ENCODE measurements at places on chromosomes 7 and 10.
A peak's percentile ranks its signal among the peaks of the same experiment; 100 is the strongest.

- no peak for DNase-seq
Measured at GRCh38 chr7:108406222-108406890, 49.9 kb downstream of the NRCAM start.

- DNase-seq = no peak
Measured at GRCh38 chr10:104643303-104643663, 2.2 kb downstream of the SORCS3 start.

- DNase-seq = no peak
Measured at GRCh38 chr10:127536972-127537760, 11.9 kb upstream of the NPS start.

DNA sequence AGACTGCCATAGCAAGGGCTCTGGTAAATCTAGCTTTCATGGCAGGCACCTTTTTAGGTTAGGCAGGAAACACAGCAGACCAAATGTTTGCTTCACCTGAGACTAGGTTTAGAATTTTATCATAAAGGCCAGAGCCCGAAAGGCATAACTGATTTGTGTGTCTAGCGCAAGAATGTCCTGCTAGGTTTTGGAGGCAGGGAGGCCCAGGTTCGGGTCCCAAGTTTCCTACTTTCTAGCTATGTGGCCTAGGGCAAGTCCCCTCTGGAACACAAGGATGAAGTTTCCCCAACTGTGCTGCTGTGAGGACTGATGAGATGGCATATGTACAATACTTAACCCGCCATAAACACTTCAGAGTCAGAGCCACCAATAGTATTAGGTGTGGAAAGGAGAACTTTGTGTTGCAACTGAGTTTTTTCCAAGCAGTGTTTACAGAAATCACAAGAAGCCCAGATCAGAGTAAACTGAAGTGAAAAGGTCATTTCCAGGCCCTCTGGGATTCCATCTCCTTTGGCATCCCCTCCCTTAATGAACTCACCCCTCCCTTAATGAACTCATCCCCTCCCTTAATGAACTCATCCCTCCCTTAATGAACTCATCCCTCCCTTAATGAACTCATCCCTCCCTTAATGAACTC is 244.9 kb downstream of the SKAP2 start:
- DNase-seq = peak; percentile 20

DNA sequence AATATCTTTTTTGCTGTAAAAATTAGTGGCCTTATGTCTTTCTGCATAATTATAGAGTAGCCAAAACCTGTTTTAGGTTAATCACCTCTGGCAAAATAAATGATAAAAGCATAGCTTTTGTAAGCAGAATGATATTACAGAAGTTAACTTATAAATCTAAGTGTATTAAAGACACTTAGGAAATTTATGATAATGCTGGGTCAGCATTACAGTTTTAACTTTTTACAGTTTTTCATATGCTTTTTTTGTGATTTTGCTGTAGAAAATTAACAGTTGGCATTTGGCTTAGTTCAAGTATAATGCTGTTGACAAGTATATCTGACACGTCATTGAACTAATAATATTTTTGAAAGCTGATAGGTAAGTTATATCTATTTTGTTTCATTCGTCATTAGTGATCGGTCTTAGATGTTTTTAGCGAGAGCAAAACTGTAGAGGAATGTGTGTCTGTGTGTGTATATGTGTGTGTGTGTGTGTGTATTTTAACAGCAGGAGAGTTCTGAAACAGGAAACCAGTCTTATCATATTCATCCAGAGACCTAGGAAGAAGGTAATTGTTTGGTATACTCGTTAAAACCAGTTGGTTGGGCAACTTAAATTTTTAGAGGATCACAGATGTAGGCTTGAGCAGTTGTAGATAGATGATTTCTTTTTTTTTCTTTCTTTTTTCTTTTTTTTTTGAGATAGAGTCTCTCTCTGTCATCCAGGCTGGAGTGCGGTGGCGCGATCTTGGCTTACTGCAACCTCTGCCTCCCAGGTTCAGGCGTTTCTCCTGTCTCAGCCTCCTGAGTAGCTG is 15.4 kb downstream of the PTEN start:
- no peak for DNase-seq

DNA sequence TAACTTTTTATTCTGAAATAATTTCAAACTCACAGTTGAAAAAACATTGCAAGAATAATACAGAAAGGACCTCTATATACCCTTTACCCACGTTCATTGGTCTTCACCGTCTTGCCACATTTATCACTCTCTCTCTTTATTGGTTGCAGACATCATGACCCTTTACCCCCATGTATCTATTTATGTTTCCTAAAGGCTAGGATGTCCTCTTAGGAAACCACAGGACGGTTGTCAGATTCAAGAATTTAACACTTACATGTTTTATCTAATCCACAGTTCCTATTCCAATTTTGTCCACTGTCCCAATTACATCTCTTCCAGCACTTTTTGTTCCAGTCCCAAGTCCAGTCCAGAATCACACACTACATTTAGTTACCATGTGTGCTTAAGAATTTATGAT is 67.6 kb upstream of the FGFR2 start:
- no peak for DNase-seq

DNA sequence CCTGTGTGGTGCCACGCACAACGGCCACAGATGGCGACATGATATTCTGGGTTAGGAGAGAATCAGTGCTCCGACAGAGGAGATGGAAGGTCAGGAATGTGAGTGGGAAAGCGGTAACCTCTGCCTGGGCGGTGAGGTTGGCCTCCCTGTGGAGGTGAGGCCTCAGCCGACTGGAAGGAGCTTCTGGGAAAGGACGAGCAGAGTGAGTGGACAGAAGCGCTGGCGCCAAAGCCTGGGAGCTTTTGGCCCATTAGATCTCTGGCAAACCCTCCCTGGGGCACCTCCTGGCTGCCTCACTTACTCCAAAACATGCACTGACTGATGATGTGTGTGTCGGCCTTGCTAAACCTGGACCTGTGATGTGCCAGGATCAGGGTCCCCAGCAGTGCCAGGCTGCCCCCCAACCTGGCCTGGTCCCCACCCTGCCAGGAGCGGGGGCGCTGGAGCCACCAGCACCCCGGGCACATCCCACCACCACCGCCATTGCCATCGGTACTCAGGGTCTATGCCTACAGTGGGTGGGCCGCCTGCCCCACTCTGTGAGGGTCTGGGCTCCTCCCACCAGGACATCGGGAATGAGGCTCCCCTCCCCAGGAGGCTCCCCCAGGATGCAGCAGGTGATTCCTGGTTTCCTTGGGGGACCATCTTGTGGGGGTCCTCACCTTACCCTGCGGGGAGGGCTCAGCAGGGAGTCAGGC is 51.0 kb downstream of the RASGEF1A start:
- DNase-seq = no peak

DNA sequence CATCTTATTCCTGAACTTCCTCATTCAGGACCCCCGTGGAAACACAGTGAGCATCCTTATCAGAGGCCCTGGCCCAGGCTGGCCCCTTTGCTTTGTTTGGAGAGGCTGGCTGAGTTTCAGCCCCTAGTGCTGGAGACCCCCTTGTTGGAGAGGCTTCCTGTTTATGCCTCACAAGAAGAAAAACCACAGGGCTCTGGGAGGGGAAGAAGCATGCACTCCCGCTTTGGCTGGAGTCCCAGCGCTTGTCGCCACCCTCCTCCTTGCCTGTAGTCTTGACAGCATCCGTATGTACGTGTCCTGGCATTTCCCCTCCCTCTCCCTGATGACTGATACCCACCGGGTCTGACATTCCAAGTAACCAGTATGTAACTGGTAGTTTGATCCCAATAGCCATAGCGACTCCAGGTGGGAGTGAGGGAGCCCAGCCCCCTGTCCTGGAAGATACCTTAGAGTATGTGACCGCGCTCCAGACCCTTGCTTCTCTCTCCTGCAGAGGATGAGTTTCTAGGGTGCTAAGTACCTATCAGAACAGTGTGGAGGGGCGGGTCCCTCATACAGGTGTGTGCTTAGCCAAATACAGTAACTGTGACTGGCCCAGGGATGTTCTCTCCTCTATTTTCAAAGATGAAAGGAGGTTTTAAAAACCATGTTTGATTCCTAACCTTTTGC is 6.9 kb upstream of the ATP6V0E2 start:
- no peak for DNase-seq

DNA sequence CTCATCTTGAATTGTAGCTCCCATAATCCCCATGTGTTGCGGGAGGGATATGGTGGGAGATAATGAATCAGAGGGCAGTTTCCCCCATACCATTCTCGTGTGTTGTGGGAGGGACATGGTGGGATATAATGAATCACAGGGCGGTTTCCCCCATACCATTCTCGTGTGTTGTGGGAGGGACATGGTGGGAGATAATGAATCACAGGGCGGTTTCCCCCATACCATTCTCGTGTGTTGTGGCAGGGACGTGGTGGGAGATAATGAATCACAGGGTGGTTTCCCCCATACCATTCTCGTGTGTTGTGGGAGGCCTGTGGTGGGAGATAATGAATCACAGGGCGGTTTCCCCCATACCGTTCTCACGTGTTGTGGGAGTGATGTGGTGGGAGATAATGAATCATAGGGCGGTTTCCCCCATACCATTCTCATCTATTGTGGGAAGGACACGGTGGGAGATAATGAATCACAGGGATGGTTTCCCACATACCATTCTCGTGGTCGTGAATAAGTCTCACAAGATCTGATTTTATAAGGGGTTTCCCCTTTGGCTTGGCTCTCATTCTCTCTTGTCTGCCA is 271.0 kb downstream of the MAD1L1 start:
- DNase-seq = no peak

DNA sequence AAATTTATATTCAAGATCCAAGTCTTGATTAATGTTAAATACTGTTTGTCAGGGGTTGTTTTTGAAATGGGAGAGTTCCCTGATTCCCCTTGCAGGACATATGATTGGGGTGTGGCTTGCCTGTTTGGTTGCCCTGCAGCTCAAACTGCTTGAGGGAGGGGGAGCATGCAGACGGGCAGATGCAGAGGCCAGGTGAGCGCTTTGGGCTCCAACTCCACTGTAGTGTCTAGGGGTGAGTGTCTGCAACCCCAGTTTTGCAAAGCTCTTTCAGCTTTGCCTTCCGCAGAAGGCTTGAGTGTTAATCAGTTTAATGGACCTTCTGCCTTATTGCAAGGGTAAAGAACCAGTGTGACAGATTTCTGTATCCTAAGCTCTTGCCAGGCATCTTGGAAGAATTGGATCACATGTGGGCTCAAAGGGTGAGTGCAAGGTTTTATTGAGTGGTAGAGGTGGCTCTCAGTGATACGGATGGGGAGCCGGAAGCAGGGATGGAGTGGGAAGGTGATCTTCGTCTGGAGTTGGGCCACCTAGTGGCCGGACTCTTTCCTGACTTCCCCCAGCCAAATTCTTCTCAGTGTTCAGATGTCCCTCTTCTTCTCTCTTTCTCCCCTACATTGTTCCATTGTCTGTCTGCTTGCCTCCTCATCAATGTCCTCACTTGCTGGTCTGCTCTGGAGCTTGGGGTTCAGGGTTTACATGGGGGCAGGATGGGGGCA is 479.7 kb downstream of the ATRNL1 start:
- DNase-seq = no peak

DNA sequence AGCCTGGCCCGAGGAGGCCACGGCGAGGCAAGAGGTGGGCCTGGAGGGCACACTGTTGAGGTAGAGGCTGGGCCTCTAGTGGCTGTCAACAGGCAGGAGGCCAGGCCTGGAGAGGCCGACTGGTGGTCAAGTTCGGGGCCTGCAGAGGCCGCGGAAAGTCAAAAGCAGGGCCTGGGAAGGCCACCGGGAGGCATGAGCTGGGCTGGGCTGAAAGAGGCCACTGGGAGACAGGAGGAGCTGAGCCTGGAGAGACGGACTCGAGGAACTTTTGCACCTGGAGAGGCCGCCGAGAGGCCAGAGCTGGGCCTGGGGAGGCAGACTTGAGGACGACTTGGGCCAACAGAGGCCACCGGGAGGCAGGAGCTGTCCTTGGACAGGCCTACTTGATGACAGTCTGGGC is 321.2 kb downstream of the ZNF479 start:
- DNase-seq = no peak

GRCh38 chr7:65250216-65250615 is 123.4 kb upstream of the ZNF92 start:
- no peak for DNase-seq

DNA sequence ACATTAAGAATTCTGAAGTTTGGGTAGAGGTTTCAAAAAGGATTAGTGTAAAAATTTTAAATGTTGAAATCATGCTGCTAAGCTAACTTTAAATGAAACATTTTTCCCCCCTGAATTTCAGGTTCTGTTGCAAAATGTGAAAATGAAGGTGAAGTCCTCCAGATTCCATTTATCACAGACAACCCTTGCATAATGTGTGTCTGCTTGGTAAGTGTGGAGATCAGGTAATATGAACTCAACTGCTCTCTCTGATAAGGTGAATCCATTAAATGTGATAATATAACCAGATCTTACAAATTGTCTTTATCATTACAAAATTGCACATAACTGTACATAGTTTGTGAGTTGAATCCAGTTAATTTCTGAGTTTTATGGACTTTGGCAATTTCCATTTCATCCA is 1.4 kb downstream of the BMPER start:
- no peak for DNase-seq

GRCh38 chr7:75866114-75866488 is 12.7 kb upstream of the RHBDD2 start:
- DNase-seq = no peak

DNA sequence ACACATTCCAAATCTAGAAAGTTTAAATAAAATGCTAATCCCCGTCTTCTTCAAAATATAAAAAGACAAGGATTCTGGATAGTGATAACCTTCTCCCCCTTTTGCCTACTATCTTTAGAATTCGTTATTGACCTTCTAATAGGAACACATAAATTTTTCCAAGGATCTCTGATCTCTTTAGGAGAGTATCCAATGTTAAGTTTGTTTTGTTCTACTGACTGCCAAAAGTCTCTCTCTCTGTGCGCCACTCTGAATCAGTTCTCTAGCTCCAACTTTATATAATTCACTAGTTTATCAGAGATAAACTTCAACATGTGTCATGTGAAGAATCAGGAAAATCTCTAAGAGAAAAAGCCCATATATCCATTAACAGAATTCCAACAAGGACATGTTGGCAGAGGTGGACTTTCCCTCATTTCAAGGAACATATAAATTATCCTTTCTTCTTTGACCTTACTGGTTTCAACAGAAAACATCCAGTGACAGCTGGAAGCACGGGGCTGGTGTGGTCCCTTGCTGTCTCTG is 615.6 kb downstream of the KCNMA1 start:
- DNase-seq = no peak
